DMS153 (cell line): ENCODE measurements at places on chromosomes 16 and 17.

DNA sequence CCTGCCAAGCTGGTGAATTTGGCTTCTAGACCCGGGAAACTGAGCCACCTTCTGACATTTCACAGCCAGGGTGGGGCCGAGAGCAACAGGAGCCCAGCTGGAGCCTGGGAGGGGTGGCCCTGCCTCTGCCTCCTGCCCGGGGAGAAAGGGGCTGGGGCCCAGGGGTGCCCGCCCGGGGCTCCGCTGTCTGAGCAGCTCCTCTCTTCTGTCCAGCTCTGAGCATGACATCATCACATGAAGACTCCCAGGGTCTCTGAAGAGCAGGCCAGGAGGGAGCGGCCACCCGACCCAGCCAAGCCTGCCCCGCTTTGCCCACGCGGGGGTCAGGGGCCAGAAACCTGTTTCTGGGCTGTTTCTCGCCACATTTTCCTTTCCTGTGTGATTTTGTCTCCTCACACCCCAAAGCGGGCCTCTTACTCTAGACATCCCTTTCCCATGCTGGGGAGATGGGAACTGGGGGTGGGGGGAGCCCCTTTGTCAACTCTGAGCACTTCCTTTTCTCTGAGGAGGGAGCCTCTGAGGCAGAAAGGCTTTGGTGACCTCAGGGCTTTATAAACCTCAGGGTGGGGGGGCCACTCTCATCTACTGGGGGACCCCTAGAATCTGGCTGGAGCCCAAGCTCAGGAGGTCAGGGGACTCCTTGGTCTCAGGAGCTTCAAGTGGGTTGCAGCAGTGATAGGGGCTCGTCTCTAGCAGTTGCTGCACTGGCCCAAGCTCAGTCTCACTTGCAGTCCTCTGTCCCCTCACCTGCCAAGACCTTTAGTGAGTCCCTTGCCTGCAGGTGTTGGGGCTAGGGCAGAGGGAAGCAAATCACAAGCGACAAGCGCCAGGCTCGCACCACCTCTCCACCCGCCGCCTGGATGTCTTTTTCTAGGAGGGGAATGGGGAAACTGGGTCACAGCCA lies 7.6 kb downstream of the UBALD2 start:
- DNase-seq = no peak

- no peak for DNase-seq
These were observed 6.1 kb upstream of the HIC1 start for GRCh38 chr17:2048805-2049204.

DNA sequence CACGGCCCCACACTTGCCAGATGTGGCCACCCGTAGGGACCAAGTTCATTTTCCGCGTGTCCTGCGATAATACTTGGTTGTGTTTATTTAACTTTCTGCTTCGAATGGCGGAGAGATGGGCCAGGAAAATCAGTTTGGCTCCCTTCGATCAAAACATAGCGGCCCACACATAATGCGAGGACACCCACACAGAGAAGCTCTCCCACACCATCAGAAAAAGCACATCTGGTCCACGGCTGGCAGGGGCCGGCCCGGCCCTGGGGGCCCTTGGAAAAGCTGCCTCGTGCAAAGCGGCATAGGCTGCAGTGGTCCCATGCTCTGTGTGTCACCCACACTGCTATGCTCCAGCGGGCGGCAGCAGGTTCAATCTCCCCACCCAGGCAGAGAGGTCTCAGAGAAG lies 46.9 kb downstream of the ZNF423 start:
- no peak for DNase-seq

DNA sequence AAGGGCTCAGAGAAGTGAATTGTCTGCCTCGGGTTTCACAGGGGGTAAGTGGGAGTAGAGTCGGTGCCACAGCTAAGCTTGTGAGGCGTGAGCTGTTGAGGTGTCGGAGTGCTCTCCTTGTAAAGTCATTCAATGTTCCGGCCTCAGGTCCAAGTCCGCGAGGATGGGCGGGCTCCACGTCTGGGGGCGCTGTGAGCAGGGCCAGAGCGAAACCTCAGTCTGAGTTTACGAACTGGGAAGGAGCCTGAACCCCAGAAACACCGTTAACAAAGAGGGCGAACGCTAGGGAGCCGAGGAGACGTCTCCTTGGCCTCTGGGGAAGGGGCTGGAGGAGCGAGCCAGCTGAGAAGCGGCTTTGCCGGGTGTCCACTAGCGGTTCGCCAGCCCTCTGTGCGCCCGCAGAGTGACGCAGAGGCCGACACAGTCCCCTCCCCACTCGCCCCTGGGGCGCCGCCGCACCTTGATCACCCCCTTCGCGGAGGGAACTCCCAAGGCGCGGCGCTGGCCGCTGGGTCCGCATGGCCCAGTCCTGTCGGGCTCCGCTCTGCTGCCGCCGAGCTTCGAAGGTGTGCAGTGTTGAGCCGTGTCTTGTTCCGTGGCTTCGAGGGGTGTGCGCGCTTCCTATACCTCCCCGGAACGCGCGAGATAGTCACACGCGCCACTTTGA lies 4.9 kb downstream of the IRX3 start:
- DNase-seq = no peak

GRCh38 chr17:72338847-72339790 lies 218.3 kb downstream of the SOX9 start:
- peak; percentile 6 for DNase-seq

- DNase-seq = no peak
These were observed 145.9 kb upstream of the PLCG2 start for GRCh38 chr16:81633147-81633619.

GRCh38 chr17:29240477-29240876 lies 6.2 kb upstream of the CRYBA1 start:
- no peak for DNase-seq

DNA sequence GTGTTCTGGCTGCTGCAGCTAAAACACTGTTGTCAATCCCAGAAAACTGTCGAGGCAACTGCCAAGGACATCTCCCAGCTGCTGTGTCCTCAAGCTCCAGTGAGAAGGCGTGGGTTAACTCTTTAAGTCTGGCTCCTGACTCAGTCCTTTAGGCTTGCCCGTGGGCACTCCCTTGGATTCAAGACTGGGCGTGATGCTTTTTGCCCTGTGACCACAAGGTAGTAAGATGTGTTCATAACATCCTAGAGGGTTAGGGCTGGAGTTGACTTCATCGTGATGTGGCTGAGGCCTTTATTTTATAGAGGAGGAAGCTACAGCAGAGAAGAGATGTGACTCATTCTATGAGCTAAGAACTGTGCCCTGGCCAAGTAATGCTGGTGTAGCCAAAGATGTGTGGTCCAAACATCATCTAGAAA lies 50.9 kb upstream of the TEKT3 start:
- no peak for DNase-seq

DNA sequence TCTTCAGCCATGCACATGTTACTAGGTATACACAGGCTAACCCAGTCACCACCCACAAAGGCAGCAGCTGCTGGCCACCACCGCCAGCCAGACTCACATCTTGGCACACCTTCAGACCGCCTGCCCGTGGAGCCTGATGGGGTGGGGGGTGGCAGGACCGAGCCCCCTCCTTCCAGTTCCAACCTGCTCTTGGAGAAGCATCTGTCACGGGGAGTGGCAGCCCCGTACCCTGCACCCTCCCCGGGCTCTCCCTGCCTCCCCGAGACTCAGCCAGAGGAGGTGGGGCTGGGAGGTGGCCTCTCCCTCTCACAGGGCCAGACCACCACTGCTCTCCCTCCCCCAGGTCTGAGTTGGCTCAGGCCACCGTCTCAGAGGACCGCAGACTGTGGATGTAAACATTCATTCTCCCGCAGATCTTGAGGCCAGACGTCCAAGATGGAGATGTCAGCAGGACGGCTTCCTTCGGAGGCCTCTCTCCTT lies 11.3 kb upstream of the RBFOX3 start:
- DNase-seq = no peak

DNA sequence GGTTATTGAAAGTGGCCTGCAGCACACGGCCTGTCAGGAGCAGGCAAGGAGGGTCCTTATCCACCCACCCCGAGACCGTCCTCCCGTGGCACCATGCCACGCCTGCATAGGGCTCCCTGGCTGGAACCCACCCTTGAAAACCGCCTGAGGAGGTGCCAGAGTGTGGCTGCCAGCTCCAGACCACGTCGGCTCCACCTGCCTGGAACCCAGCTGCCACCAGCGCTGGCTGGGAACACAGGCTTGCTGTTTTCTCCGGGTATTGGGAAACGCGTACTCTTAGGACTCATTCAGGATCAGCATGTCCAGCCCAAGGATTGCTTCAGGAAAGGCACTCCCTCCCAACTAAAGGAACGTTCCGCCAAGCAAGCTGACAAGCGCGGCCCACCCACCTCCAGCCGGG lies 6.7 kb downstream of the ARL16 start:
- DNase-seq = no peak
